ENCODE measurements at places on chromosomes 7 and 10.

GRCh38 chr7:17239683-17240521 lies 58.5 kb upstream of the AHR start:
- no peak for DNase-seq

DNA sequence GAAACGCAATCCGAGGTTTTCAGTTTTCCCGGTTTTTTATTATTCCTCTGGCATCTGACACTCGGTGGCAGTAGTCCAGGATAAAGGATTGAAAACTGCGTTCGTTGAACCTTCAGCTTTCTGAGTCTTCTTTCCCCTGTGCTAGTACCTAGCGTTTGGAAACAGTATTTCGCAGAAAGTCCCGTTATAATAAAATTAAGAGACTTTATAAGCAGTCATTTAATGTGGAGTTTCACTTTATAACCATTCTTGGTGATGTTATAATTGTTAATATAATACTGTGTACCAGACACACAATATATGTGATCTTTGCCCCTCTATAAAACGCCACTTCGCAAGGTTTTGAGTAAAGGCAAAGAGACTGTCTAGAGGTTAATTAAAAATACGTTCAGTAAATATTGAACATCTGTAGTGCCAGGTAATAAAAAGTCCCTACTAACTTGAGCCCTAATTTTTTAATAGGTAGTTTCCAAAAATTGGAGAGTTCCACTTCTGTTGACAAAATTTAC lies 874 bp downstream of the CISD1 start:
- no peak for DNase-seq

DNA sequence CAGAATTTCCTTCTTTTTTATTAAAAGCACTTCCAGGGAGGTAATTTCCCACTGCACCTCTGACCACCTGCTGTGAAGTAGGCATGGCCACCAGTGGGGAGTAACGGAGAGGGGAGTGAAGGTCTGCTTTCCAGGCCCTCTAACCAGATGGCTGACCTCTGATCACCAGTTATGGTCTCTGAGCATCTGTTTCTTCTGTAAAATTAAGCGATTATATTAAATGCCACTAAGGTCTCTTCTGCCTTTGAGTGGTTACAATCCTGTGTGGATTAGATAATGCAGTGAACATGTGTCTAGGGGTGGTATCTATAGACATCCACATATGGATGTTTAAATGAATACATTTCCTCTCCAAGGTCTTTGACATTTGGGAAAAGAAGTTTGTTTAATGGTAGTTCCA lies 199.6 kb downstream of the HERPUD2 start:
- DNase-seq = no peak

DNA sequence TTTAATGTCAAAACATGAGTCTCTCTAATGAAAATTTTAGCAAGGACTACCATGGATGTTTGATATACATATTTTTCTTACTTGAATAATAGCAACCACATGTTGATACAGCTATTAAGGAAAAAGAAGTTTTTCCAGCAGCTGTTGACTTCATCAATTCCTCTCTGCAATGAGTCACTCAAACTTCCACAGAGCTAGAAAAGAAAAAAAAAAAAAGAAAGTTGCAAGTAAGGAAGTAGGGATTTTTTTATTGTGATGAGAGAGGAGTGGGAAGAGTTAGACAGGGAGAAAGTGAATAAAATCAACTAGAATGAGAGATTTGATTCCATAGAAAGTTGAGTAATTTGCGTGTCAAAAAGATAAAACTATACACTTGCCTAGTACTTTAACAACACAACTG lies 46.2 kb downstream of the CAV1 start:
- DNase-seq = no peak

DNA sequence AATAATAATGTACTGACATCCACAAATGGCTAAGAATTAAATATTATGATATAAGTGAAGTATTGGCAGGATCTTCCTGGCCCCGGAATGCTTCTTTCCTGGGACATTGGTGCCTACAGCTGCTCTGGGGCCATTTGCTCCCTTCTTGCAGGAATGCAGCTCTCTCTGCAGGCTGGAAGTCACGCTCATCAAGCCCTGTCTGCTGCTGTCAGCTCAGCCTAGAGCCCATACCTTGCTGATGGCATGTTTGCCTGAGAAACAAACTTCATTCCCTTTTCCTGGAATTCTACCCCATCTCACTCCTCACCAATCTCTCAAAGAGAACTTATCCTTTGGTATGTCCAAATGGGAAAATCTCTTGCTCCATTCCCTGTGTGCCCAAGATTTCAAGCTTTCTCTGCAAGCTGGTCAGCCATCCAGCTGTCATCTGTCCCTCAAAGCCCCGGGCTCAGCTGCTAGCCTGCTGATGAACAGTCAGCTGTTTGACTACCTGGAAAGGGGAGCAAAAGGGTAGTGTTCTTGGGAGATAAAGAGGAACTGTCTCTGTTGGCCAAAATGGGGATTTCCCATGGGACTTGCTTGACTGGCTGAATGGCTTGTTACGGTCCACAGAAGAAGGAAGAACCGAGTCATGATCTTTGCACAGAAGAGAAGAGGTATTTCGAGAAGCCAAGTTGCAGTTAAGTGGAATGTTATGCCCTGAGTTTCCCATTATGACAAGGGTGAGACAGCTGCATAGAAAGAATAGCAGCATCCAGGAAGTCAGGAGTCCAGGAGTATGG lies 12.0 kb upstream of the RASSF4 start:
- no peak for DNase-seq

- DNase-seq = no peak
Measured at GRCh38 chr7:33748793-33749192, 156.5 kb upstream of the BMPER start.

- DNase-seq = no peak
Measured at GRCh38 chr10:50610368-50610767, 13.4 kb downstream of the SGMS1 start.

GRCh38 chr7:127770885-127771284 lies 118.9 kb downstream of the SND1 start:
- DNase-seq = no peak

DNA sequence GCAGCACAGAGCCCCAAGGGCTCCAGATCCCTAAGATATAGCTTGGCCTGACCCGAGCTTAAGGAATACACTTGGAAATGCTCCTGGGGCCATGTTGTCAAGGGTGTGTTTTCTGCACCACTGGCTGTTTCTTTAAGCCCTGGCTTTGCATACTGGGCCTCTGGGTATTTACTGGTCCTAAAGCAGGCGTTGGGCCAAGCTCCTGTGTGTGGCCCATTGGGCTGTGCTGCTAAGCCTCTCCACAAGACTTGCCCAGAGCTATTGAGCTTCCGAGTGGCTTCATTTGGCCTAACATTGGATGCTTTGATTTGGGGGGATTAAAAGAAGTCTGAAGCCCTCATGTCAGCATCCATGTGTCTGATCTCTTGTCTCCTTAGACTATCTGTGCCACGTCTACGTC lies 5.2 kb downstream of the YKT6 start:
- no peak for DNase-seq

- no peak for DNase-seq
Measured at GRCh38 chr7:111074071-111074747, 16.7 kb upstream of the LRRN3 start.

- no peak for DNase-seq
Measured at GRCh38 chr10:21570761-21571521, 36.9 kb downstream of the MLLT10 start.

GRCh38 chr7:69349291-69349690 lies 249.0 kb upstream of the AUTS2 start:
- DNase-seq = no peak

GRCh38 chr10:60629332-60629731 lies 148.9 kb upstream of the CDK1 start:
- DNase-seq = no peak

- DNase-seq = no peak
Measured at GRCh38 chr7:82335927-82336326, 107.7 kb downstream of the CACNA2D1 start.

GRCh38 chr10:131802996-131803395 lies 97.8 kb upstream of the PPP2R2D start:
- no peak for DNase-seq

- DNase-seq = no peak
Measured at GRCh38 chr7:1021931-1022330, 22.4 kb upstream of the GPR146 start.

DNA sequence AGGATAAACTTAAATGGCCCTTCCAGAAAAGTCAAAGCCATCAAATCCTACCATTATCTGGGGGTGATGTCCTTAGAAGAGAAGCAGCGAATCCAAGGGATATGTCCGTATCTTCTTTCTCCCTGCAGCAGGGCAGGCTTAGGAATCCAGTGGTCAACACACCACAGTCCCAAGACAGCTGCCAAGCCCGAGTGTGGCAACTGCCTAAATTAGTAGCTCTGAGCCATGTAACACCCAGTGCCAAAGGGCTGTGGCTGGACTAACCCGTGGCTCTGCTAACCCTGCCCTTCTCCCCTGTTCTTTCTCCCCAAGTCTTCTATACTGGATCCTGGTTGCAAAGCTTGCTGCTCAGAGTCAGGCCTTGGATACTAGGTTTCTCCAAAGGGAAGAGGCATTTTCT lies 74.8 kb downstream of the CDK1 start:
- DNase-seq = no peak

DNA sequence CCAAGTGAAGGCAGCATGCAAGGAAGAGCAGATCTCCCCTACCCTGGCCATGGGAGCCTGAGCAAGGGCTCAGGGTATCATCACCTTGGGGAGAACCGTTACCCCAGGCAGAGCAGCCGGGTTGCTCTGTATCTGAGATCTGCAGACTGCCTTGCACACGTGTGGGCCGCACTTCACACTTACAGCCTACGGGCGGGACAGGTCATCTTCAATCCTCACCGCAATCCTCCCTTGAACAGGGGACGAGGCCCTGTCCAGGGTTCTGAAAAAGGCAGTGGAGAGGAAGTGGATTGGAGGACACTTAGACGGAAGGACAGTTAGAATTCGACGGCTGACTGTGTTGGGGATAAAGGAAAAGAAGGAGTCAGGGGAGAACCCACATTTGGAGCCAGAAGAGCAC lies 51.4 kb downstream of the NPS start:
- no peak for DNase-seq

- no peak for DNase-seq
Measured at GRCh38 chr10:16521311-16522016, at the start of gene C1QL3. C1QL3 (minus strand) TSS chr10:16521879; CDS start chr10:16521065, 814 bp downstream.

DNA sequence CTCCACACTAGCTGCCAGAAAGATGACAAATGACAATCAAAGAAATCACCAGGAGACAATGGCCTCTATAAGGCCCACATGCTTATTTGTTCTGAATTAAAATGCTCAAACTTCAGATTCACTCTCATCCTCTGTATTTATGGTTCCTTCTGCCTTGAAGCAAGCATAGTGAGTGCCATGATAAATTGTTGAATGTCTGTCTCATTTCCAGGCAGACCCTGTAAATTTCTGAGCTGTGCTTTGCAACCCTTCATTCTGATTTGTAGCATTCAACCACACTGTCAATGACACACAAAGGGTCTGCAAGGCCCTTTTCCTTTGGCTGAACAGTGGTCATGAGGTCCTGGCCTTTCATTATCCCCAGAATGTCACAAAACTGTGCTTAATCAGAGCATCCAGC lies 506.6 kb upstream of the GHITM start:
- DNase-seq = no peak

DNA sequence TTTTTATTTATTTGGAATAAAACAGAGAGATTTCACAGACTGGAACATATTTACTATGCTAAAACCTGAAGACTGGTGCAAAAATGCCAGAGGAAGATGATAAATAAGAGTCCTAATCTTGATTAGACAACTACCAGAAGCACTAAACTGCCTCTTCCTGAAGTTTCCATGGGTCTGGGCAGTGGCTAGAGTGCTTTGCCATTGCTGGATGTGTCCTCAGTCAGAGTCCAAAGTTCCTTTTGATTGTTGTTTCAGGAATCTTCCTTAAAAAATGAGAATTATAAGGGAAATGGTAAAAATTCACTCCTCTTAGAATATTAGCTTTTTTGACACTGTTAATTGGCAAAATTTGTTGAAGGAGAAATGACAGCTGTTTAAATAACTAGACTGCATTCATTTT lies 86.3 kb upstream of the AHR start:
- DNase-seq = no peak

DNA sequence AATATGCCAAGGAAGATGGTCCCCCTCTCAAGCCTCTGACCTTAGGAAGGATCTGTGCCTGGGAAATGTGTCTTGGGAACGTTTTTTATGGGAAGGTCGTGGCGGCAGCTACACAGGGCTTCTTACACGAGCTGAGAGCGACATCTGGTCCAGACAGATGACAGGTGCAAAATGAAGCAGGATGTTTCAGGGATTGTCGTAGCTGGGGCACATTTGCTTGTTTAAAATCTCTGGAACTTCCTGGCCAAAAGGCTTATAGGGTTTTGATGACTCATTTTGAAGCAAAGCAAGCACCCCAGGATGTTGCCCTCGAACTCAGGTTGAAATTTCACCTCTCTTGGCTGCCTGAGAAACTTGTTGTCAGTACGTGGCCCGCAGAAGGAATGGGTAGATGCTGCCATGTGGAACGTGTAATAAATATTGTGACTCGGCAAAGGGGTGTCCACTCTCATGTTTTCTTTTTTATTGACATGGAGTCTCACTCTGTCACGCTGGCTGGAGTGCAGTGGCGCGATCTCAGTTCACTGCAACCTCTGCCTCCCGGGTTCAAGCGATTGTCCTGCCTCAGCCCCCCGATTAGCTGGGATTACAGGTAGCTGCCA lies 117.5 kb downstream of the CAMK1D start:
- no peak for DNase-seq

- no peak for DNase-seq
Measured at GRCh38 chr10:132634947-132635271, 97.3 kb downstream of the INPP5A start.

DNA sequence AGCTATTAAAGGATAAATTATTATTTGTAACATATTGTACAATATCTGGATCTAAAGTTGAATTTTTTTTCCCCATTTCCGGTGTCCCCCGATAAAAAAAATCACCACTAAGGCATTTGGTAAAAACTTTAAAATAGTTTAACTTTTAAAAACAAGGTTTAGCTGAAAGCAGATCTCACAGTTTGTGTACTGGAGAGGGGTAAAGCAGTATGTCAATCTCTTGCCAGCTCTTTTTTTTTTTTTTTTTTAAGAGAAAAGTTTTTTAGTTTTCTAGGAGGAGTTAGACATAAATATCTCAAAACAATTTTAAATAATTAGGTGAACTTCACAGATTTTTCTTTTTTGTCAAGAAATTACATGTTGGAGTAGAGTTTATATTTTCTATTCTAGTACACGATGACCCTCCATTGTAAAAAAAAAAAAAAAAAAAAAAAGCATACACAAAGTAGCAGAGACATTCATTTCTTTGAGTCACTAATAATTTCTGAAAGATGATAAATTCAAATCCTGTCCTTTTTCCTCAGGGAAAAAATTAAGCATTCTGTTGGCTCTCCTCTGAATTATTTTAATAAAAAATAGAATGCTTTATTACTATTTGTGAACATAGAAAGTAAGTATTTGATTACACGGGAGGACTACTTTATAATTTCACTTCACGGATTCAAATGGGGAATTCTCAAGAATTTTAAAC lies 1.9 kb upstream of the HBP1 start:
- DNase-seq = no peak

GRCh38 chr10:78942091-78942501 lies 126.7 kb upstream of the ZMIZ1 start:
- DNase-seq = no peak

DNA sequence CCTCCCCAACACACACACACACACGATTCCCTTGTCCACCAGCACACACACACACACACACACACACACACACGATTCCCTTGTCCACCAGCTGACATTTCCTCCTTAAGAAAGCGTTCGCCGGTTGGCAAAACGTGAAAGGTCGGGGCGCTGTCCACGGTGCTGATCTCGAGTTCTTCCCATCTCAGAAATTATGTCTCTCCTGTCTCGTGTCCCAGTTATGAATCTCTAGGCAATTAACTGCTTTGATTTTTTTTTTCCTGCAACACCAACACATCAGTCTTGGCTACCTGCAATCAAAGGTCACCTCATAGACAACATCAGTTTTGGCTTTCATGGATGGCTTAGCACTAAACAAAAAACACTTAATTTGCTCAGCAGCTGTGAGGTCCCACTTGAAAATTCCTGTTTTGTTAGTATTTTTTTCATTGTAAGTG lies 1.9 kb downstream of the INA start:
- DNase-seq = no peak
